ENCODE measurements at places on chromosomes 2 and 18.

- DNase-seq, result no peak
These were observed 95.6 kb upstream of the NABP1 start for GRCh38 chr2:191582355-191582754.

DNA sequence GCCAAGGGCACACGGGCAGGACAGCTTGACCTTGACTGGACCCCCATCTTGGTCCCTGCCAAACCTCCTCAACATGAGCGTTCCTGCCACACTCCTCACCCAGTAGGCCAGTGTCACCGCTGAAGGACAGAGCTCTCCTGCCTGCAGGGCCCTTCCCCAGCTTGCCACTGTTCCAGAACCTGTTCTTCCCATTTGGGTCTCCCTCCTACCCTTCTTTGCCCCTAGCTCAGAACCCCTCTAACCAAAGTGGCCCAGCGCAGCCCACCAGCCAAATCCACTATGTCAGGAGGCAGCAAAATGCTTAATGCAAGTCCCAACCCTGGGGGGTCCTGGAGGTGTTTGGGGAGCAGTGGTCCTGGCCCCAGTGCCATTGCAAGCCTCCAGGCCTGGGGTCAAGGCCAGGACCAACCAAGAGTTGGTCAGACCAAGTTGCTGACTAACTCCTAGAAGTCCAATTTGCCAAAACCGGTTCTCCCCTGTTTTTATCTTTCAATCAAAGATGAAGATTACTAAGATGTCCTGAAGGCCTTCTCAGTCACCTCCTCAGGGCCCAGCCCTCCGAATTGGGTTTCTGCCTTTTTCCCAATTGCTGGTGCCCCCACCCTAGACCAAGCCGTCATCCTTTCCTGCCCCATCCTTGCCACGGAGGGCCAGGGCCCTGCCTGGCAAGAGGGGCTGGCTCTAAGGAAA lies 4.5 kb upstream of the ASPRV1 start:
- DNase-seq, result no peak

GRCh38 chr2:69494126-69494525 lies 56.9 kb upstream of the NFU1 start:
- no peak for DNase-seq

DNA sequence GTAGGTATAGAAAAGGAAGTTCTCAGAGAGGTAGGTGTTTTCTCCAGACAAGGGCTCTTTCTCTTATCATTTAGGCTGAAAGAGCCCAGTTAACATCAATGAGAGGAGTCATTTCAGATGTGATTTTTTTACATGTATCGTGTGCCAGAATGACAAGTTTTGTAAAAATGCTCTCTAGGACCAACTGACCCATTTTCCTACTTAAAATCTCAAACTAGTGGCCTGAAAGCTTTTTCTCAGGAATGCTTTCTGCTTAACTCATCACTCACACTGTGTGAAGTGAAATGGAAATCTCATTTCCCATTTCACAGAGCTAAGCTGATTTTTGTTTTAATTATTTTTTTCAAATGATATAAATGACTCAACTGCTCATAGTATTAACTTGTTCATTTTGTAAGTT lies 128.7 kb upstream of the CYP26B1 start:
- DNase-seq, result no peak

- DNase-seq, result no peak
These were observed 418.0 kb downstream of the TMEM182 start for GRCh38 chr2:103179798-103180197.

DNA sequence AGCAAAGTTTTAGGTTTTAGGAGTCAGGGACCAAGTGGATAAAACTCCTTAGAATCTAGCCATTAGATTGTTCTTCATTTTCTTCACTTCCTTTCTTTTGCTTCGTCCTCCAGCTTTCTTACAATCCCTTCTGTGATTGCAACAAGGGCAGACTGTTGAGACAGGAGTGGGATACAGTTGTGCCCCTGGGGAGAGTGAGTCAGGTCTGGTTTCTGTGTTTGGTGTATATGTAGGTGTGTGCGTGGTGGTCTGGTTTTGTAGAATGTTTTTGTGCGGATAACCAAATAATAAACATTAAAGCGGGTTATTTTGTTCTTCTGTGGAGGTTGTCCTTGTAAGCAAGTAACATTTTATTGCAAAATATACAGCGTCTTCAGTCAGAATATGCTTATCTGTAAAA lies 7.3 kb downstream of the INSIG2 start:
- DNase-seq, result no peak

DNA sequence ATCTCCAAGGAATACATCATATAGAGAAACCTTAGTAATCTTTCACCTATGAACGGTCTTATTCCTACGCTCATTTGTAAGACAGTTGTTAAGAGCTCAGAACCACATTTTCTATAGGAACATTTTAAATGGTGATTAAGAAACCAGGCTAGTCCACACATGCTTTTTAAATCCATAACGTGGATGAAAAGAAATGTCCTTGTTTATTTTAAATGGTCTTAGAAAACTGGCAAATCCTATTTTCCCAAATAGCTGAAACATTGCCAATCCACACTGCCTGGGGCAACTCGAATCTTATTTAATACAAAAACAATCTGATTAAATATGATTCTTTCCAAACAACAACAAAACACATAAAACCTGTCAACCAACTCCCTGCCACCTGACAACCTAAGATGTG lies 23.7 kb downstream of the METTL8 start:
- no peak for DNase-seq

DNA sequence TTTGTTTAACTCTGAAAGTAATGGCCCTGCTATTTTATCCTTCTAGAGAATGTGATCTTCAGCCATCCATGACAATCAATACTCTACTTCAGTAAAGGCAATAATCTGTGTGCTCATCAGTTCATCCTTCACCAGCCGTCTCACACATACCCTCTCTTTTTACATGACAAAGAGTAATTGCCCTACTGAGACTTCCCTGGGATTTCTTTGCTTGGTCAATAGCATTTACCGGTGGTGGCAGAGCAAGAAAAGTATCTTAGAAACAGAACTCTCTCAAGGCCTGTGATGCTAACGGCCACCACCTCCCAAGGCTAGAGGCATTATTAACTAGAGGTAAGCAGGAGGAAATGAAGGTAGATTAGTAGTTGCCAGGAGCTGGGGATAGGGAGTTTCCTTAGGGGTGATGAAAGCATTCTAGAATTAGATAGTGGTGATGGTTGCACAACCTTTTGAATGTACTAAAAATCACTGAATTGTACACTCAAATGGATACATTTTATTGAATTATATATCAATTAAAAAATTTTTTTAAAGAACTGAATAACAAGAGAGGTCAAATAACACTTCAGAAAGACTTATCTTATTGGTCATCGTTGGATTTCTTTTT lies 57.9 kb upstream of the EPC2 start:
- no peak for DNase-seq

DNA sequence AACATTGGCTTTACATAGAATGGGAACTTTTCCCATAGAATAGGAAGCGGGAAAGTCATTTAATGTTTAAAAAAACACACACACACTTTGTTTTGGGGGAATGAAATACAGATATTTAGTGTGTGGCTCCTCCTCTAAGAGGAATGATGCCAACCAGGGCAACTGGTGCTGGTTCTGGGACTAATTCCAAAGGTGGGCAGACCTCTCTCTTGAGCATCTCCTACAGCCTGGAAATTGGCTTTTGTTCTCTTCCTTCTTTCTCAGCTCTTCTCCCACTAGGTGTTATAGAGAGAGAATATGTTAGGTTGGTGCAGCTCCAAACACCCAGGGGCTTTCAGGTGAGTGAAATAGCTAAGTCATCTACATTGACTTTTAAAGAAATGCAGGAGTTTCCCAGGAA lies 190.1 kb downstream of the RAD51AP2 start:
- no peak for DNase-seq

DNA sequence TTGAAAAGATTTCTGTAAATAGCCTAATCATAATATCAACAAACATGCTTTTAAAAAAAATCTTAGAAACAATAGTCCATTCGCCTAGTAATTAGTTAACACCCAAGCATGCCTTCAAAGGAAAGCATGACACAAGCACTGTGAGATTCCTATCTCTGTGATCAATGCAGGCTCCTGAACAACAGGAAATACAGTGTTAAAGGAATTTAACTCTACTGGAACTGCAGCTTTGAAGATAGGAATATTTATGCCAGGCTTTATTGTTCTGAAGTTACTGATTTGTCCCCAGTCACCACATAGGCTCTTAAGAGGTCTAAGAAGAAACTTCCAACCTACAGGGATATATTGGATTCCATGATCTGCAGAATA lies 15.4 kb upstream of the FAM124B start:
- no peak for DNase-seq

DNA sequence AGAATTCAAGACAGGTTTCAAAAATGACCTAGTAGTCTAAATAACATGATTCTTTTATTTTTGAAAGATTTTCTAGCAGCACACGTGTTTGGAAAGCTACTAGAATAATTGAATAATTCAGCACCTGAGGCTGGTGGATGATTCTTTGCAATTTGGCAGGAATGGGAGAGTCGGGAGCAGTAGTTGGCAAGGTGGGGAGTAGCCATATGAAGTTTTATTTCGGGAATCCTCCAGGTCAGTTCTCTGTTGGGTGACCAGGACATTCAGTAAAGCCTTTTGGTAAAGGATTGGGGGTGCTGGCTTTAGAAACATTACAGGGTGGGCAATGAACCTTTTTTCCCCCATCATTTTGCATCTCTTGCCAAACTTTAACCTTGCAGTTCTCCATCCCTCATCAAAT lies 75.0 kb upstream of the LYPD6B start:
- no peak for DNase-seq

DNA sequence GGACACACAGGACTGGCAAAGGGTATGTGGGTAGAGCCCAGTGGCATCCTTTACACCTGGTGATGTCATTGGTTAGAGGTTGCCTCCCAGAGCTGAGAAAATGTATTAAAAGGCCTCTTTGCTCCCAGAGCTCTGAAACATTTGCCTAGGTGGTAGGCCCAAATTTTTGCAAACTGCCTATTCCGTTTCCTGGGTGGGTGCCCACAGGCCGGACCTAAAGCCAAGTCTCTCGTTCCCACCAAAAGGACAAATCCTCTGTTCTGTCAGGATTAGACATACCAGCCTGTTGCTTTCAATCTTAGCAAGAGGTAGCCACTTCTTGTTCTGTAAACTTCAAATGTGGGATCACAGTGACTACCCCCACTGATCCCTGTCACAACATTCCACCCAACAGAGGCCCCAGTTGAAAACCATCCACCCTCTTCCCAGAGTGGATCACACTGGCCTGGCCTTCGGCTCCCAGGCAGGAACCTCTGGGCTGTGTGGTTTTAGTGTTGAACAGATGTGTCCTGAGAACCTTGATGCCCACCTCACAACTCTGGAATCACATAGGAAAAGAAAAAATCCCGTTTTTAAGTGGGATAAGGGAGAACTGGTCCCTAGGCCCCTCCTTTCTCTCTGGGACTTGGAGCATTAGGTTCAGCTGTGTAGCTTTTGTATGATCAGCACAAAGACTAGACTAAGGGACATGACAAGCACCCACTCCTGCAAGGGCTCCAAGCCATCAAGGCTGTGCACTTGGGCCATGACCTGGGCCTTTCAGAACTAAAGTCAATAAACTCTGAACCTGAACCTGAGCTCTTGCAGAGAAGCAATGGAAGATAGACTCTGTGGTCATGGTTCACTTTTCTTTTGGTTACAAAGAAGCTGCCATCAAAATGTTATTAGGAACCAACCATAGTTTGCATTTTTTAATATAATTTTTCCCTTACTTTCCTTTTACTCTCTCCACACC lies 211.3 kb downstream of the CYP26B1 start:
- no peak for DNase-seq

- no peak for DNase-seq
These were observed 57.2 kb downstream of the LIPG start for GRCh38 chr18:49618742-49619681.

GRCh38 chr18:35861367-35862118 lies 110.9 kb upstream of the RMP24 start:
- DNase-seq, result no peak

- DNase-seq, result no peak
These were observed 143.8 kb downstream of the HAUS1 start for GRCh38 chr18:46247942-46248341.

DNA sequence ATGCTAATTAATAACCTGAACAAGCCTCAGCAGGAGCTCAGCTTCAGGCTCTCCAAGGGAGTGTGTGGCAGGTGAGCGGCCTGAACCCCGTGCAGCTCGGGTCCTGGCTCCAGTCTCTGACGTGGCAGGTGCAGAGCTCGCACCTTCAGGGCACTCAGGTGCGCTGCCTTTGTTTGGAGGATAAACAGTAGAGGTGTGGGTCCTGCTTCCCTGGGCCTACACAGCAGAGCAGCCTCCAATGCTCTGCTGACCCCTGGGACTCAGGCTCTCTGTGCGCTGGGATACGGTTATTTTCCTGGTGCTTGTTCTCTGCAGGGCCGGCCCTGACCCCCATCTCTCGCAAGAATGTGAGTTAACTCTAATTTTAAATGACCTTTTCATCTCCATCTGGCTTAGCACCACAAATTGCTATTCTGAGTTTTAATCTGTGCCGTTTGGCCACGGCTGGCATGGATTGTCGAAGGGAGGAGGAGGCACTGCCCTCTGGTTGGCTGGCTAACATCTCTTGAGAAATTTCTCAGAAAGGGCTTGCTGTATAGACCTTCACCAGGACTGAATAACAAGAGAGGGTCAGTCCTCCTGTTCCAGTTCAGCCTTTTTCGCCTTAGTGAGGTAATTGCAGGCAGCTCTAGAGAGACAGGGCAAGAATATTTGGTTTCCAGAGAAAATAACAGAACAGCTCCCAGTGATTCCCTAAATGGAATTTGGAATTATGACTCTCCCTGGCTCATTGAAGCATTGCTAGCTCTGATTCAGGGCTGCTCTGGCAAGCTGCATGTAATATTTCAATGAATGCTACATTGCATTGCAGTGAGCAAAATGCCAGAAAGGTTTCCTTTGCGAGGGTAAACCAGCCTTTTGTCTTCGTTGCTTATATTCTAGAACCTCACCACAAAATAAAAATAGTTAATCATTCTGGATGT lies 161.8 kb downstream of the DCDC2C start:
- no peak for DNase-seq

DNA sequence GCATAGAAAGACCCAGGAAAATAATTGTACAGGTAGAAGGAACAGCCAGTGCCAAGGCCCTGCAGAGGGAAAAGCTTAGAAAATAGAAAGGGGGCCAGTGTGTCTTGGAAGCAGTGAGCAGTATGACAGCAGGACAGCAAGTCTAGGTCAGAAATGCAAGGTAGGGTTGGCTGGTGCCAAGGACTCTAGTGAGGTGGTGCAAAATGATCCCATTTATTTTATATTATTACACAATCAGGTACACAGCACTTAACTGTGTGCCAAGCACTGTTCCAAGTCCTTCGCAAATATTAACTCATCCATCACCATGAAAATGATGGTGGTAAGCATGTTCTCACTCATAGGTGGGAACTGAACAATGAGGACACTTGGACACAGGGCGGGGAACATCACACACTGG lies 100.0 kb downstream of the AQP4 start:
- DNase-seq, result no peak

DNA sequence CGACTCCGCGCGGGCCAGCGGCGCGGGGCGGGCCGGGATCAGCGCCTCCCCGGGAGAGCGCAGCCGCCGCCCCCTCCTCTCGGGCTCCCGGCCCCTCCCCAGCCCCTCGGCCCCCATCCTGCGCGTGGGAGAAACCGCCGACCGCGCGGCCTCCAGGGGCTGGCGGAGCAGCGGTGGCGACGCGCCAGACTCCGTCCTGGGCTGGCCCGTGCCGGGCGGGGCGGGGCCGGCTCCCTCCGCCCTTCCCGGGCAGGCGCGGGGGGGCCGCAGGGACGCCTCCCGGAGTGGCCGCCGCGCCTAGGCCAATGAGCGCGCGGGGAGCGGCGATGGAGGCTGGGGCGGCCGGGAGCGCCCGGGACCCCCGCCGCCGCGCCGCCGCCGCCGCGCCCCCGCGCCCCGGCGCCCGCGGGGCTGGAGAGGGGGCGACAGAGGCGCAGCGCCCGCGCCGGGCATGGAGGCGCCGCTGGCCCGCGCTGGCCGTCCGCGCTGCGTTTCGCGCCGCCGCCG lies 49.1 kb downstream of the KCNIP3 start:
- no peak for DNase-seq
